ENCODE measurements at places on chromosomes 3 and 15.

- DNase-seq = no peak
Measured at GRCh38 chr3:6099458-6100075, 761.3 kb upstream of the GRM7 start.

DNA sequence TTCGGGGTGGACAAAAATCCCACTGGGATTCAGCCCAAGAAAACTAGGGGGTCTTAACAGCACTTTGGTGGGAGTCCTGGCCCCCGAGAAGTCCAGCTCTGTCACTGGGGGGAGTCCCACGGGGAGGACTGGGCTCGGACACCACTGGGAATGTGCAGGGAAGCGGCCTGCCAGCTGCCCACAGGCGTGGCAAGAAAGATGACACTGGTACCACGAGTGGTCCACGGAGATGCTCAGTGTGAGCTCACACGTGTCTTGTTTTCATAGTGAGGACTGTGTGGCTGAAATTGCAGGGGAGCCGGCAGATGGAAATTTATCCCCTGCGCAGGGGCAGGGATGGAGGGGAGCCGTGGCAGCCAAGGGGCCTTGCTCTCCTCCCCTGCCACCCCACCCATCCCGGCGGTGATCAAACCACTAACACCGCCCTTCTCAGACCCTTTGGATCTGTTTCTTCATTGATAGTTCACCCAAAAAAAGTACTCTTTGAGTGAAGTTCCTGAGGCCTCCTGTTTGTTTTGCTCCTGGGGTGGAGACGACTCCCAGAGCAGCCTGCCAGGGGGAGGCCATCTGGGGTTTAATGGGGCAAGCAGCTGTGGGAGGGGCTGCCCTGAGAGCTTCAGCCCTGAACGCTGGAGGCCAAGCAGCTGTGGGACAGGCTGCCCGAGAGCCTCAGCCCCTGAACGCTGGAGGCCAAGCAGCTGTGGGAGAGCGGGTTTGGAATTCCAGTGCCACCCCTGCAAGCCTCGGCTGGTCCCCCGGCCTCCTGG, 130.9 kb downstream of the LRRK1 start:
- no peak for DNase-seq

DNA sequence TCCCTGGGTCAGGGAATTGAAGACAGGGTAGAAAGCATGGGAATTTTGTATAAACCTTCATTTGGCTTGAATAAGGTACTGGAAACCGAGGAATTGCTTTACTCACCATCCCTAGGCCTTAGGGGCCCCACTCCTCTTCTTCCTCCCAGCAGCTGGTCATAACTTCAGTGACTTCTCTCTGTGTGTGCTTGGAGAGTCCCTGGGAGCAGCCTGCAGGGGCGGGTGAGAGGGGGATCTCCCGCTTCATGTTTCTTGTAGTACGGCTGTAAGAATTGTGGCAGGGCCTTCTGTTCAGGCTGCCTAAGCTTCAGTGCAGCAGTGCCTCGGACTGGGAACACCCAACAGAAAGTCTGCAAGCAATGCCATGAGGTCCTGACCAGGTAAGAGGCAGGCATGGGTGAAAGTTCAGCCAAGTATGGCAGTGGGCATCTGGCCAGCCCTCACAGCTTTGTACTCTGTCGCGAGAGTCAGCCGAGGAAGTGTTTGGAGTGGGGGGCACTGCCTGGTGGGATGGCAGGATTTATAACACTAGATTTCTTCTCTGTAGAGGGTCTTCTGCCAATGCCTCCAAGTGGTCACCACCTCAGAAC, 1.7 kb upstream of the DNAJC17 start:
- DNase-seq = no peak

DNA sequence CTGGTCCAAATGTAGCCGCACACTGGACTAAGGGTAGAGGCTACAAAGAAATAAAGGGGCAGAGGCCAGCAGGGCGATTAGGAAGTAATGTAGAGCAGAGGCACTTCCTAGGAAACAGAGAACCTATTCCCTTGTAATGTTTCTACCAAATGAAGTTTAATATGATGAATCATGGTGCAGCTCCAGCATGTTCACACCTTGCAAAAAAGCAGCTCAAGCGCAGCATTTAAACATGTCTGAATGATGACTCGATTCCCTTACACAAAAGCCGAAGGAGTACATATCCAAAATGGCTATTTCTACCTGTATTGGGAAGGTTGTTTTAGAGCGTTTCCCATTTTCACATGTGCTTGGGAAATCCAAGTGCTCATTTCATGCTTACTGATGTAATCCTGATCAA, 204.8 kb downstream of the MECOM start:
- no peak for DNase-seq

- DNase-seq = no peak
Measured at GRCh38 chr15:95760508-95760907, 570.0 kb upstream of the NR2F2 start.

DNA sequence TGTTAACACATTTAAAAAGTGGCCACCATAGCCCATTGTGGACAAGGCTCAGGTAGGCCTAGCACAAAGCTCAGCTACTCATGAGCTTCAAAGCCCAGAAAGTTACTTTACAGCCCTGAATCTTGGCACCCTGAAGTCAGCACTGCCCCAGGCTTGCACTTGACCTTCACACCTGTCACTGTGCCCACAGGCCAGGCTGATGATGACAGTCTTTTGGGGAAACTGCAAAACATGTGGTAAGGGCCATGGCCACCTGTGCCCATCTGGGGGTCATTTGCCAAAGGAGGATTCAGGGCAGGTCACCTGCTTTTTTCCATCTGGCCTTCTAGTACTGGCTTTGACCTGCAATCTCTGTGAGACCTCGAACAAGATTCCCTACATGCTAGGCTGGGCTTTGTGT, 11.0 kb downstream of the CHDH start:
- DNase-seq = no peak

DNA sequence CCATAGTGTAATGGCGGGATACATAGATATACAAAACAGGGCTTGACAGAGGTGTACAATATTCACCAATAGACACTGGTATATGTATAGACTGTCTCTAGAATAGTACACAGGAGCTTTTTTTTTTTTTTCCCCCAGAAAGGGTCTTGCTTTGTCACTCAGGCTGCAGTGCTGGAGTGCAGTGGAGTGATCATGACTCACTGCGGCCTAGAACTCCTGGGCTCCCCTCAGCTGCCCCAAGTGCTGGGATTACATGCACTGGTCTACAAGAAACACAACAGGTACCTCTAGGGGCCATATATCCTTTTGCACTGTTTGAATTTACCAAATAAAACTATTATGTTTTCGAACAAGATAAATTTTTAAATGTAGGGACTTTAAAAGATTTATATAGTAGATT, 12.3 kb downstream of the RHOA start:
- no peak for DNase-seq

DNA sequence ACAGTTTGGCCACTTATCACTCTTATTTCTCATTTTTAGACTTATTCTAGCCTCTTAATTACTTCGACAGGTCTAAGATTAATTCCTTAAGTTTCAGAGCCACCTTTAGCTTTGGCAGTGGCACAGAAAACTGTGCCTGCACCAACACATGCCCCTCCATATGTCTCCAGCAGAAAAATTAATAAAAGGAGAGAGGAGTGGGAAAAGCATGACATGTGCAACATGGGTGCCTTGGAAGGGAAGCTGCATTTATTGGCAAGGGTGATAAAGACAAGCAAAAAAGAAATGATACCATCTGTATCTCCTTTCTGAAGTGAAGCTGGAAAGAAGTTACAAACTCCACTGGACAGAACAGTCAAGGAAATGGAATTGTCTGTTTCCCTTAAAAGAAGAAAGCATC, 121.7 kb upstream of the CFAP20DC start:
- DNase-seq = no peak

- no peak for DNase-seq
Measured at GRCh38 chr3:72529081-72529480, 319.2 kb downstream of the SHQ1 start.

GRCh38 chr3:36895496-36896409, 49.1 kb downstream of the TRANK1 start:
- no peak for DNase-seq

GRCh38 chr15:88985547-88986393, 72.6 kb upstream of the MFGE8 start:
- no peak for DNase-seq

DNA sequence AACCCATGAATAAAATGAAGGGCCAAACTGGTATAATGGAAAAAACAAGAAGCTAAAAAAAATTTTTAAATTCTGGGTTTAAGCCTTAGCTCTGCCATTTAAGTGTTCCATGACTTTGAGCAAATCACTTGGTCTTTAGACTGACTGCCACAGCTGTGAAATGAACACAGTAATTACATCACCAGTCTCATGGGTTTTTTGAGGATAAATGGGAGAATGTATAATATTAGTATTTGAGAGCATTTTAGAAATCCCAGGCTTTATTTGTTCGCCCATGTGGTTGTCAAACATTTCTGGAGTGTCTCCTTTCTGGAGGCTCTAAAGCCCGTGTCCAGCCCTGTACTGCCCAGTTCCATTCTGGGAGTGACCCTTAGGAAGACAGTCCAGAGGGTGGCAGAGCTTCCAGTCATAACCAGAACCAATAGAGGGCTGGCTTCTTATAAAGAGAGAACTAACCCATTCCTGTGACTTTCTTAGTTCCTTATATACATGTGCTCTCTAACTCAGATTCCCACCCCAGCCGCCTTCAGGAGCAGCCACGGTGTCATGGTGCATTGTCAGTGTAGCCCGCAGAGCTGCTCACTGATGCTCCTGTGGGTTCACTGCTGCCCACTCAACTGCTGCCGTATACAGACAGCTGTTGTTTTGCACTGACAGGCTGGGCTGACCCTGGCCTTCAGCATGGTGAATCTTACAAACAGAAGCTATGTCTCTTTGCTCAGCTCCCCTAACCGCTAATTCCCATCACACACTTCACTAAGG, 44.7 kb downstream of the BOC start:
- no peak for DNase-seq

- no peak for DNase-seq
Measured at GRCh38 chr15:71800835-71801745, 9.3 kb upstream of the NR2E3 start.

DNA sequence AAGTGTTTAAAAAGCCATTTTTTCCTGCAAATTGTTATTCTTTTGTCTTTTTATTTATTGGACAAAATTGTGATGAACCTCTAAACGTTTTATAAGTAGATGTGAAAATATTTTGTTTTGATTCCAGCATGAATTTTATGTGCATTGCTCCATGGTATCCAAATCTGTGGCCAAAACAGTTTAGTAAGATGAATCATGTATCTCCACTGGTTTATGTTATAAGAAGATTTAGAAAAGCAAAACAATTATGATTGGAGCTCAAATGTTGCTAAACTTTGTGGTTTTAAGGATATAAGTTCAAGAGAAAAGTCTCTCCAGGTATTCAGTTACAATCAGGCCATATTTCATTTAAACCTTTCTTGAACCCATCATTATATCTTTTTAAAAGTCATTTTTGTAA, 80.9 kb downstream of the NECTIN3 start:
- DNase-seq = no peak

- DNase-seq = no peak
Measured at GRCh38 chr3:31241533-31241932, 291.2 kb upstream of the STT3B start.

Data from activated CD4-positive, CD25-positive, alpha-beta regulatory T cell treated with anti-CD3 and anti-CD28 coated beads, Interleukin-2, amount 50 U/mL, for 16 hours (primary cell).